ENCODE measurements at places on chromosomes 5 and 9. TPM values are rescaled to one million over a fixed set of nuclear protein-coding genes. Genes with fewer than 3 reads are reported as not detected.

FOXD4L6 gene
- 0.05 TPM for total RNA-seq

IFNA21 gene
- not detected for total RNA-seq

TLX3 gene
- total RNA-seq: not detected

MVB12B gene
- total RNA-seq: 6.4 TPM

MEGF9 gene
- 3.2 TPM for total RNA-seq

ADAMTS12 gene
- 15.2 TPM for total RNA-seq

SPATA31A7 gene
- total RNA-seq: not detected

AGPAT2 gene
- 56.8 TPM for total RNA-seq

CCIN gene
- not detected for total RNA-seq

TERT gene
- 5.4 TPM for total RNA-seq

PLPP7 gene
- total RNA-seq: 8.4 TPM

STING1 gene
- 32.8 TPM for total RNA-seq

NUTM2G gene
- not detected for total RNA-seq

FOCAD gene
- total RNA-seq: 24.8 TPM

CCDC69 gene
- 2.1 TPM for total RNA-seq

GLRA1 gene
- total RNA-seq: not detected

F2RL1 gene
- 6.3 TPM for total RNA-seq

ANKRD18B gene
- total RNA-seq: 7.8 TPM

SURF2 gene
- 88.1 TPM for total RNA-seq

CCNO gene
- 9.3 TPM for total RNA-seq

PKD2L2 gene
- total RNA-seq: not detected

EPB41L4B gene
- total RNA-seq: 0.45 TPM

CLIC3 gene
- total RNA-seq: not detected

ABL1 gene
- 30.9 TPM for total RNA-seq

TMEM245 gene
- total RNA-seq: 19.0 TPM
